ENCODE measurements at places on chromosomes 13 and 19.
A peak's percentile ranks its signal among the peaks of the same experiment; 100 is the strongest.

- no peak for DNase-seq
Measured at GRCh38 chr13:113210833-113211232, 1.4 kb downstream of the CUL4A start.

DNA sequence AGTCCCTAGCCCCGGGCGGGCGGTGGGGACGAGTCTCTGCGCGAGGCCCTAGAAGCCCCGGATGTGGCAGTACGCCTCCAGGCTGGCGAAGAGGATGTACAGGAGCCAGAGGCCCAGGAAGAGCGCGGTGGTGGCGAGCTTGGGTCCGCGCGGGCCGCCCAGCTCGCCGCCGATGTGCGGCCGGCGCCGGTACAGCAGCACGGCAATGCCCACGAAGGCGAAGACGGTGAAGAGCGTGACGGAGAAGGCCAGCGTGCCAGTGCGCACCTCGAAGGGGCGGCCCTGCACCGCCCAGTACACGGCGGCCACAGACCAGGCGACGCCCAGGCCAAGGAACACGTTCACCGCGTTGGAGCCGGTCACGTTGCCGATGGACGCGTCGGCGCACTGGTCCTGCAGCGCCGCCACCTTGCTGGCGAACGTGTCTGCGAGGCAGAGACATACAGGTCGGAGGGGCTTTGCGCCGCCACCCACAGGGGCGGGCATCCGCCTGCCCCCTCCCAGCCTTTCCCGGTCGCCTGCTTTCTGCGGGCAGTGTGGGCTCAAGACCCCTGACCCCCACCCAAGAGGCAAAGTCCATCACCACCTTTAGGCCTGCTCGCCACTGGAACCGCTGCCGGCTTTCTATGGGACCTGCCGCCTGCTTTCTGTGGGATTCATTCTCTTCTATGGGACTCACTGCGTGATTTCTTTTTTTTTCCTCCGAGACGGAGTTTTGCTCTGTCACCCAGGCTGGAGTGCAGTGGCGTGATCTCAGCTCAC lies 10.9 kb upstream of the MEIS3 start:
- peak; percentile 82 for DNase-seq

GRCh38 chr13:49976314-49977258 lies 20.3 kb upstream of the TRIM13 start:
- peak; percentile 59 for DNase-seq

GRCh38 chr19:31515931-31516330 lies 166.7 kb upstream of the TSHZ3 start:
- no peak for DNase-seq

DNA sequence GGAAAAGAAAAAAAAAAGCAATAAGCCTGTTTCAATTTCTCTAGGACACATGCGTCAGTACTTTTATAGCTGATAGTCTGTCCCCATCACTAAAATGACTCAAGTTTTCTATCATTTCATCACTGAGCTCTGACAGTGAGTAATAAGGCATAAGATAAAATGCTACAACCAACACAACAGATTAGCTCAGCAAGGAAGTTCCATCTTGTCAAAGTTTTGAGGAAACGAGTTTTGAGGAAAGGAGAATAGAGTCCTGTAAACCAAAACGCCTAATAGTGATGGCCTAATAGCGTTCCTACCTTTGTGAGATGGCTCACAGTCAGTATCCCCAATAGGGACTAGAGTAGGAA lies 145.1 kb downstream of the LACC1 start:
- DNase-seq: no peak

DNA sequence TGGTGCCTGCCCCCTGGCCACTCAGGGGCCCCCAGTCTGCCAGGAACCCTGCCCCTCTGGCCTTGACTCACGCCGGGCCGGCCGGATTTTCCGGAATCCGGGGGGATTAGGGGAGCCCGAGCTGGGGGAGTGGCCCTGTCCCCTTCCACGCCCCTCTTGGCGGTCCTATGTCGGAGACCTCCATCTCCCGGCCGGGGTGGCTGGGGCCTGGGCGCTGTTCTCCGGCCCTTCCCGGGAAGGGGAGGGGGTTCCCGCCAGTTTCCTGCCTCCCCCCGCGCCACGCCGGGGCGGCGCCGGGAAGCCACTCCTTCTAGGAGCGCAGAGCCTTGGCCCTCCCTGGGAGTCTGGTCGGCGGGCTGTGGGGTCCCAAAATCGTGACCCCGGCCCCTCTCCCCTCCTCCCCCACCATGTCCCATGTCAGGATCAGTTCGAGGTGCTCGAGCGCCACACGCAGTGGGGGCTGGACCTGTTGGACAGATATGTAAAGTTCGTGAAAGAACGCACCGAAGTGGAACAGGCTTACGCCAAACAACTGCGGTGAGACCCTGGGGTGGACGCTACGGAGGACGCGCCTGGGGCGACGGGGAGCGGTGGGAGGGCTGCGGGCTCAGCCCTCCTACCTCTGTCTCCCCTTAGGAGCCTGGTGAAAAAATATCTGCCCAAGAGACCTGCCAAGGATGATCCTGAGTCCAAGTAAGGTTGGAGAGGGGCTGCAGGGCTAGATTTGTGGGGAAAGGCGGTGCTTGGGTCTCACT lies 1.3 kb downstream of the TRIP10 start:
- DNase-seq: peak; percentile 53

GRCh38 chr13:104895521-104895920 lies 1639.9 kb downstream of the EFNB2 start:
- DNase-seq: no peak

GRCh38 chr13:30565658-30566057 lies 52.1 kb upstream of the USPL1 start:
- DNase-seq: no peak

DNA sequence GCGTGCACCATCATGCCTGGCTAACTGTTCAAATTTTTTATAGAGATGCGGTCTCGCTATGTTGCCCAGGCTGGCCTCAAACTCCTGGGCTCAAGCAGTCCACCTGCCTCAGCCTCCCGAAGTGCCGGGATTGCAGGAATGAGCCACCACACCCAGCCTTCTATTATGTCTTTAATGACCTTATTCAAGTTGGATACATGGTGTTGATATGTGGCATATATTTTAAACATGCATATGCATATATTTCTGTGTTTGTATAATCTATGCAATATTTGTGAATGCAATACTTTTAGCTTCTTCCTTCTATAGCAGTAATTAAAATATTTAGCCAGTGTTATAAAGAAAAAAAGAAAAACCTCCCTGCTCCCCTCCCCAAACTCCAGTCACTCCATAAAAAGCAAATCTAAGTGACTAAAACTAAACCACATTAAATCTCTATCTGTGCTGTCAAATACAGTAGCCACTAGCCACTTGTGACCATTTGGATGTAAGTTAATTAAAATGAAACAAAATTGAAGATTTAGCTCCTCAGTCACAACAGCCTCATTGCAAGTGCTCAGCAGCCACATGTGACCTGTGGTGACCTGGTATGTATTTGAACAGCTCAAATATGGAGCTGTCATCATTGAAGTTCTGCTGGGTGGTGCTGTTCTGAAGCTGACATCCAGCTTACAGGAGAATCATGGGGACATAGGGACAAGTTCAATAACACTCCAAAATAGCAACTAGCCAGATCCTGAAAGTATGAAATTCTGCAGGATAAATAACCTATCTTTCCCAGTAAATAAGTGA lies 27.4 kb downstream of the FCGBP start:
- no peak for DNase-seq

GRCh38 chr13:111363591-111363990 lies 43.1 kb downstream of the TEX29 start:
- DNase-seq: no peak

GRCh38 chr19:50258918-50259372 lies 55.5 kb downstream of the MYH14 start:
- DNase-seq: peak; percentile 62

DNA sequence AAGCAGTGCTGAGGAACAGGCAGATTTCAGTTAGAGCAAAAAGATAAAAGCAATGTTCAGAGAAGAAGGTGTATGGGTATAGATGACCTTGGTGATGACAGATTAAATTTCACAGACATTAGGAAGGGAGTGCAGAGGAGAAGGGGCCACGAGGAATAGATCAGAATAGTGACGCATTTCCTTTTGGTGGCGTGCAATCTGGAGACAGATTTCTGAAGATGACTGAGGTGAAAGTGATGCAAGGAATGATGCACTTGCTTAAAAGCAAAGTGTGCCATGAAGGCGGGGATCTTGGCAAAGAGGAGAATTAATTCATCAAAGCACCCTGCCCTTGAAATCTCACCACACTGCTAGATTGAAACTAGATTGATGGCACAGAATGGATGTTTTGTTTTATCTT lies 202.4 kb downstream of the ITGBL1 start:
- DNase-seq: no peak

GRCh38 chr13:29858231-29858630 lies 7.8 kb upstream of the UBL3 start:
- no peak for DNase-seq

DNA sequence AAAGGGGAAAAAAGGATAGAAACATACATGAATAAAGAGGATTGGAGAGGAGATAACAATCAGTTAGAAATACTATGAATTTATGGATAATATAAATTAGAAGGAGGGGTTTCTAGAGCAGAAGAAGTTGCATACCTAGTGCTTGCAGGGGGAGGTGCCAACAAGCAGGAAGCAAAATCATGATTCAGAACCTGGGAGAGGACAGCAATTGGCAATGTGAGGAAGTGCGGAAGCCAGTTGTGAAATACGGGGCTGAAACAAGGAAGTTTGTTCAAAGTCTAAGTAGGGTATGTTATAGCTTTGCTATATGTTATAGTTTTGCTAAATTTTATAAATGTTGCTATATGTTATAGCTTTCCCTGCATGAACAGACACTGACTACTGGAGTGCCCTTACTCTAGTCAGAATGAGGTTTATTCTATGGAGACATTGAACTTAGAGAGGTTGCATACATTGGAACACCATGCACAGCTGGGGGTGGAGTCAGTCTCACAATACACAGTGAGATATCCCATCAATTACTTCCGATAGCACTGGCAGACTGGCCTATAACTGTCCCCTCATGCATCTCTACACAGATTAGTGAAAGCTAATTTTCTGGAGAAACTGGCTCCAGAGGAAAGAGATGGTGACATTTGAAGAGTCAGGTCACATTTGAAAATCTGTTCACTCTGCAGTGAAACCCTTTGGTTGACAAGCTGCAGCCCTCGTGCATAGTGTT lies 92.1 kb downstream of the GPC6 start:
- peak; percentile 20 for DNase-seq

DNA sequence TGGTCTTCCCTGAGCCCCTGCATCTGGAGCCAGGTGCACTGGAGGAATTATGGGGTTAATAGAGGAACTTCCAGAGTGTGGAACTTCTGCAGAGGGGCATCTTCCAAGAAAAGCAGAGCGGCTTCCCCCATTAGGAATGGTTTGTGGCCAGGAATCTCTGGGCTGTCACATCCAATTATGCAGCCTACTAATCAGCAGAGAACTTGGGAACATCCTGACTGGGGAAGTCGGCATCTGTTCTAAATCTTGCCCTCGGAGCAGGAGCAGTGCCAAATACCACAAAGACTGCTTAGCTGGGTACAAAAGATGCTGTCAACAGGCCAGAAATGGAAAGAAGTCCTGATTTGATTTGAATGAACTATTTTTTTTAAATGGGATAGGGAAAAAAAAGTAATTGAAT lies 435.1 kb downstream of the ZNF536 start:
- DNase-seq: no peak

GRCh38 chr13:71838842-71839241 lies 28.2 kb downstream of the DACH1 start:
- DNase-seq: no peak

GRCh38 chr13:37869506-37869755 lies 141 bp downstream of the TRPC4 start:
- DNase-seq: no peak

DNA sequence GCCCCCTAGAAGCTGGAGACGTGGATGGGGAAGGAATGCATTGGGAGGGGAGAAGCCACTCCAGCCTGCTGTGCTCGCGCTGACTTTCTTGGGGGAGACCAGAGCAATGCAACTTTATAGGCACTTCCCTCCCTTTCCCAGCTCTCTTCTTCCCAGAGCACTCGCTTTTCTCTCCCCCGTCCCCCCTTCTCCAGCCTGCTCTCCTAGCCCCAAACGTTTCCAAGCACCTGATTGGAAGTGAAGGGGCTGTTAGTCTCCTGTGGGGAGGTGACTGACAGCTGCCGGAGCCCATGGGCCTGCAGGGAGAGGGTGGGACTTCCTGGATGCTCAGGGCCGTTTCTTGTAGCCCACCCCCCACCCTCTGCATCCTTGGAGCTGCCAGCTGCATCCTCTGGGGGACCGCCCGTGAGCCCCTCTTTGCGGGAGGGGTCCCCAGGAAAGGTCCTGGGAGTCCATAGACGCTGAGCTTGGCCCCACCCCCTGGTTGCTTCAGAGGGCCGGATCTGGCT lies 2.5 kb downstream of the HDGFL2 start:
- peak; percentile 78 for DNase-seq

DNA sequence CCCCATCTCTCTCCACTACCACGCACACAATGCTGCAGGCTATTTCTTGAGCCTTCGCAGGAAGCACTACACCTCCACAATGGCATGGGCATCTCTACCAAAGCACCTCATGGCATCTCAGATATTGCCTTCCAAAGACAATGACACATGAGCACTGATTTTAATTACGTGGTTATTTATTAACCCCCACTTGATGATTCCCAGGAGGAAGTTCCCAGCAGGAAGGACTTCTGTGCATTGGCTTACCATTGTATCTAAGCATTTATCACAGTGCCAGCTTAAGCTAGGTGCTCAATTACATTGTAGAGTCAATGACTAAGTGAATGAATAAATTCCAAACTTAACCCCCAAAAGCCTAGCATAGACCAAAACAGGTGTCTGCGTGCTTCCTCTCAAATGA lies 101.4 kb downstream of the ABCC4 start:
- DNase-seq: no peak

DNA sequence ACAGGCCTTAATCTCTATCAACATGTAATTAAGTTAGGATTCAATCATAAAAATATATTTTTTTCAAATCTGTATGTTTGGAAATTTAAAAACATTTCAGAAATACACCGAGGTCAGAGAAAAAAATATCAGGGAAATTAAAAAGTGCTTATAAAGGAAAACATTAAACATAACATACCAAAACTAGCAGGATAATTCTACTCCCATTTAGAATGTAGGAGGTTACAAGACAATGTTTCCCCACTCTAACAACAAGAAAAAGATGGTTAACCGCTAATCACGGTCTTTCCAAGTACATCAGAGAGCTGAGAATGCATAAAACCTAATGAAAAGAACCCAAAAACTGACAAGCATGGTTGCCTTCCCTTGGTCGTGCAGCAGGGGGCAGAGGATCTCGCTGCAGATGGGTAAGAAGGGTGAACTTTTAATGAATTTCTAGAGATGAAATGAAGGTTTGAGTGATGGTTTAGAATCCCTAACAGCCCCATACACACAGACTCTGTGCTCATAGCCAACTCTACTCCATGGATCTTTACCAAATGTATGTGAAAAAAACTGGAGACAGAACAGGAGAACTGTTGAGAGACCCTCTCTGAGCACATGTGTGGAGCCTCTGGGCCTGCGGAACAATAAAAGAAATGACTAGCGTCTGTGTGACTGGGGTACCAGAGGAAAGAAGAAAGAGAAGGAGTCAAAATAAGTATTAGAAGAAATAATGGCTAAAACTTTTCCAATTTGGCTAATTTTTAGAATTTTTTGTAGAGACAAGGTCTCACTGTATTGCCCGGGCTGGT lies 51.3 kb upstream of the LSM14A start:
- DNase-seq: peak; percentile 21
